ENCODE measurements at places on chromosomes 7 and 10. TPM values are rescaled to one million over a fixed set of nuclear protein-coding genes. Genes with fewer than 3 reads are reported as not detected.

- no peak for DNase-seq
These were observed 257.3 kb downstream of the BMPER start for GRCh38 chr7:34162677-34163076.

GRCh38 chr10:22893781-22894180 lies 34.1 kb upstream of the ARMC3 start:
- DNase-seq = no peak

GRCh38 chr10:988667-989545 lies 672 bp downstream of the GTPBP4 start:
- DNase-seq = no peak

DNA sequence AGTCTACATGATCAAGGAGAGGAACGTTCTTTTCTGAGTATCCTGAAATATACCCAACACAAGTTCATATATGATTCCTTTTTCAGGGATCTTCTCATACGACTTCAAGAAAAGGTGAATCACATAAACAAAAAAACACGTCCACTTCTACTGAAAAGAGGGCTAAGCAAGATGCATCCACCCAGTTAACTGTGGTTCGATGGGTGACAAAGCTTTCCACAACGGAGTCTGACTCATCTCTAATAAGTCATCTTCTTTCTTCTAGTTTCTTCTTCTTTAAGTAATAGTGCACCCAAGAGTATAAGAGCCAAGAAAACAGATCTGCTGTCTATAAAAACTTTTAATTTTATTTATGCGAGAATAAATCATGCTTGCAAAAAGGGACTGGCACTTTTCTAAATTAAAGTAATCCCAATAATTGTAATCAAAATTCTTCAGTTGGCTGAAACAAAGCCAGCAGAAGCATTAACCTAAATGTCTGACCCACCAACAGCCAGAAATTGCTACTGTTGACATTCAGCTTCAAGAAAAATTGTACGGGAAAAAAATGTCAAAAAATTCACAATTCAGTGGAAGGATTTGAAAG lies 146.9 kb upstream of the ANK3 start:
- DNase-seq = no peak

- no peak for DNase-seq
These were observed 5.5 kb downstream of the WNT8B start for GRCh38 chr10:100468322-100468721.

DNA sequence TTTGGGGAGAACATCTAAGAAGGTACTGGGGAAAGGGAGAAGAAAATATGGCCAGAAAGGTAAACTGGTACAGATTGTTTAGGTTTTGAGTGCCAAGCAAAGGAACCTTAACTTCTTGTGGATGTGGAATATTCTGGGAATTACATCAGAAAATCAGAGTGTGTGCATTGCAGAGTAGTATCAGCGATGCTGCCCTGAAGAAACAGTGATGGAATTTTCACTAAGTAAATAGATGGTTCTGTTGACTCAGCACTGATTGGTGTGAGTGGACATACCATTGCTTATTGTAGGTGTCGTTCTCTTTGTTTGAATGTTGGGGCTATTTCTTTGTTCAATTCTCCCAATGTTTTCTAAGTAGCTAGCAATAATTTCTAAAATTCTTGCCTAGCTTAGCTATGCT lies 24.4 kb upstream of the AKR1B1 start:
- no peak for DNase-seq

- no peak for DNase-seq
These were observed 303.3 kb upstream of the CDC14C start for GRCh38 chr7:48621076-48621475.

DNA sequence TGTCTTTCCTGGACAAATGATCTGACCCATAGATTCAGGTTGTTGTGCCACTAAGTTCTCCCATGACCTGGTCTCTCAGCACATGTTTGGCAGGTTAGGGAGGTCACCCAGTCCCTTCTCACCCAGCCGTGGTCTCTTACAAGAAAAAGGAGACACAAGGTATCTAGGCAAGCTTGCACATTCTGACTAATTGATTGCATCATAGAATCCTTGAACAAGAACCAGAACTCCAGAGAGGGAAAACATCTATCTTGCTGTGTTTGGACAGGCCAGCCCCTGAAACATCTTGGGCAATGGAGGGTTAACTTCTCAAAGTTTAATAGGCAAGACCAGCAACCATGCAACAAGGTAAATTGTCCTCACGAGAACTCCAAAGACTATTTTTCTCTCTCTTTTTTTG lies 8.5 kb upstream of the HK1 start:
- DNase-seq = no peak

GRCh38 chr10:100725869-100726426 lies 19.4 kb upstream of the PAX2 start:
- DNase-seq = no peak

Gene TMEM229A
- not detected for total RNA-seq
